ENCODE measurements at places on chromosomes 7 and 10.
A peak's percentile ranks its signal among the peaks of the same experiment; 100 is the strongest.

DNA sequence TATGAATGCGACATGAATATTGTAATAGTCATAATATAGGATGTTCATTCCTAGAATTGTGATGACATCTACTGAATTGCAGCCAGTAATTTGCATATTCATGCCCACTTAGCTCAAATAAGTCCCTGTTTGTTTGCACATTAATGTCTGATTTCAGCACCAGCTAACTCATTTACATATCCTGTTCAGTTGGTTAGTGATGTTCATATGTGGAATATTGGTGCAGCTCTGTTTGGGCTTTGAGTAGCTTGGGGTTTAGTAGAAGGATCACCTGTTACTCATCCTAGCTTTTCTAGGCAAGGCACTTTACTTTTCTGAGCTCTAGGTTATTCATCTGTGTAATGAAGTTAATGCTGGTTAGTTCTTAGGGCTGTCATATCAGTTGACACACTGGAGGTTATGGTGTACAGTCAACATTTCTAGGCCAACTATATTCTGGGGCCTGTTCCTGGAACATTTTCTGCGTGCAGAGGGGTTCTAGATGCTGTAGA is 238.4 kb downstream of the EXOC4 start:
- no peak for DNase-seq

GRCh38 chr10:123912871-123913270 is 21.3 kb upstream of the CPXM2 start:
- DNase-seq = no peak

DNA sequence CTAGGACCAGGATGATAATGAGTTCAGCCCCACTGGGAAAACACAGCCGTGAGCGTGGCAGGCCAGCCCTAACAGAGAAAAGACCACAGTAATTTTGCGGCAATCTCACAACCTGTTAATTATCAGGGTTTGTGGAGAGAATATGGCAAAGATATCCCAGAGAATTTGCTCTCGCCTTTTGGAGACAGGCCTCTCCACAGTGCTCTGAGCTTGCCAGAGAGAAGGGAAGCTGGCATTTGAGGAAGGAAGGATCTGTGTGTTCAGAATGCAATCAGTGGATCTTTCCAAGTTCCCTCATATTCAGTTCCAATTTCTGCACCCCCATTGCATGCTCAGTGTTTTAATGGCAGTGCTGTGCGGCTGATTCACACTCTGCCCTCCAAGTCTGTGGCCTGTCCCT is 60.2 kb downstream of the PLPP4 start:
- no peak for DNase-seq

- DNase-seq = no peak
Measured at GRCh38 chr10:104242545-104242944, 10.4 kb upstream of the CFAP43 start.

DNA sequence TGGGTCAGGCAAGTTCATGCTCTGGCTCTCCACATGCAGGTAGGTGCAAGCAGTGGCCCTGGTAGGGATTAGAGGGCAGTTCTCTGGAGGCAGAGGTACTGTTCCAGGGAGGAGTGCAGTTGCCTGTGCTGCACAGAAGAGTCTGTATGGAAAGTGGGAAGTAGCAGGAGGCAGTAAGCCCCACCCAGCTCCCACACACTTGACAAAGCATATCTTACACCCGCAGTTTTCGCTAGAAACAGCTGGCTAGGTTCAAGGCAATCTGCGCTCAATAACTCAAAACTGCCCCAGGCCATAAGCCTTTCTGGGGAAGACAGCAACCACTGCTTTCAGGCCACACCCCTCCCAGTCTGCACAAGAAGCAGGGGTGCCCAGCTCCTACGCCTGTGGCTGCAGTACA is 33.1 kb upstream of the ARMC3 start:
- no peak for DNase-seq

GRCh38 chr7:22793593-22794462 is 28.8 kb downstream of the TOMM7 start:
- DNase-seq = no peak

- DNase-seq = no peak
Measured at GRCh38 chr10:48330269-48330668, 23.8 kb downstream of the MAPK8 start.

GRCh38 chr7:129493555-129493954 is 8.8 kb upstream of the SMKR1 start:
- DNase-seq = no peak

GRCh38 chr7:17929647-17930395 is 10.5 kb downstream of the SNX13 start:
- no peak for DNase-seq

GRCh38 chr10:84224411-84225028 is 824 bp downstream of the LRIT2 start:
- DNase-seq = no peak

- DNase-seq = no peak
Measured at GRCh38 chr7:157559596-157560257, 222.9 kb downstream of the DNAJB6 start.

GRCh38 chr7:113179313-113179712 is 61.0 kb upstream of the SMIM30 start:
- DNase-seq = no peak

DNA sequence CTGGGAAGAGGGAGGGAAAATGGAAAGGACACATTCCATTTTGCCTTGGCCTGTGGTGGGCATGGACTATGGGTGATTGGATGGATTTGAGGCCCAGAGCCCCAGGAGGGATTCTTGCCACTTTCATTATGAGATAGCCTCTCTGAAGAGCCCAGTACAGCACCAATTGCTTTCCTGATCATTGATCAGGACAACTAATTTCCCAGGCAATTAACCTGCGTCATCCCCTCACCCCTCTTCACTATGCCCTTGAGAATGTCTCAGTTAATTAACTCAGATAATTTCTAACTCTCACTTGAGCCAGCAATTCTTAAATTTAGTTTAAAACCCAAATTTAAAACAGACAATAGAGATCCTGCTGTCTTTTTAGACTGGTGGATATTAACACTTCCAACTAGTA is 13.5 kb upstream of the PLEKHA1 start:
- no peak for DNase-seq

GRCh38 chr7:33531888-33532287 is 373.5 kb upstream of the BMPER start:
- DNase-seq = no peak

GRCh38 chr10:3192856-3193635 is 20.5 kb upstream of the PITRM1 start:
- peak; percentile 64 for DNase-seq

DNA sequence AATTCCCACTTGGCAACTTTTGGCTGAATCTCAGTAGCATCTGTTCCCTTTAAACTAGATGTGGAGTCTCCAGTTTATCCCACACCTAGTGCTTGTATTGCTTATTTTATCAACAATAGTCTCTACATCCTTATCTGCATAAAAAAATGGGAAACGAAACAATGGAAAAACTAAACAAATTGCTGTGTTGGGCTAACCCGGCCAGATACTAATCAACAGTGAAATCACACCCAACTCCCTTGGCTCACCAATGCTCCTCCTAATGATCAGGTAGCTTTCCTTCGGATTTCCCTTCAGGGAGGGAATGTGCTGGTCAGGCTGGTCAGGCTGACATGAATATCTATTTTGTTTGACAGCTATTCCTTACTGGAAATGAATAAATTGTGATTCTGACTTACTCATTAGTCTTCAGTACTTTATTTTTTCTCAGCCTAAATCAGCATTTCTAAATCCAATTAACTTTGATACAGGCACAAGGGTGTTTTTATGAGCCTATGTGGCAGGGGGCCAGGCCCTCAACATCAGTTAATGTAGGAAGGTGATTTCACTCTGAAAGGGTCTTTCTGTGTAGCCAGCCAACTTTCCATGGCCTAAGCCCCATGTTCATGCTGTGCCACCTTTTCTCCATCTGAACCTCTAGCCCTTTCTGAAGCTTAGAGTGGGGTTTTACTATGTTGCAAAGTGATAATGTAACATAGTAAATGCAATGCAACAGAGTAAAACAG is 170.5 kb upstream of the NPSR1 start:
- DNase-seq = no peak

GRCh38 chr7:12403287-12404181 is at the start of gene VWDE:
Gene VWDE (minus strand): TSS chr7:12403865. CDS start chr7:12403716, 149 bp downstream.
- peak; percentile 63 for DNase-seq

GRCh38 chr7:141511316-141511675 is 39.9 kb upstream of the AGK start:
- no peak for DNase-seq

DNA sequence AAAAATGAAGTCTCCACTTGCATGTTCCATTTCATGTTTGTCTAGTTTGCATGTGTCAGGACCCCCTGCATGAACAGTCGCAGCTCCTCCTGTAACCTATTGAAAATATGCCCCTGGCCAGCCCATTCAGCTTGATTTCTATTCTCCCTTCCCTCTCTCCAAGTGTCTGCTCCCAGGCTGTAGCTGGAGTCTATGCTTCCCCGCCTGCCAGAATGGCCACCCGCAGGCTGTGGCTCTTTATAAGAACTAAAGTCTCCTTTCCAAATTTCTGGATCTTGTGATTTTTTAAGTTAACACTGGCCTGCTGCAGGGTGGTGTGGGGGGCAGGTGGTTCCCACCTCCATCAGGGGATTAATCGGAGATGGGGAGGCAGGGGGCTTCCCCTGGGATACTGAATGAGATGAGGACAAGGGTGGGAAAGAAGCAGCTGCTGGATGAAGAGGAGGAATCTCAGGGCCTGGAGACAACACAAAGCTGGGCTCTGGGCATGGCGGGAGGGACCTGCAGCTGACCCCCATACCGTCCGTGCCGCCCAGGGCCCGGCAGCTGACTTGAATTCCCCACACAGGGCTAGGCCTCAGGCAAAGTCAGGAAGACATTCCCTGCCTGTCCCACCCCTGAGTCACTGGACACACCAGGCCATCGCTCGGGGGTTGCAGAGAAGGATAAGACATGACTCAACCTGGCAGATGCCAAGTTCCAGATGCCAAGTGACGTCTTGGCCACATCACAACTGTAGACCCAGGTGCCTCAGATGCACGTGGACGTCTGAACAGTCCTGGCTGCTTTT is 399.5 kb upstream of the FOXK1 start:
- DNase-seq = no peak

DNA sequence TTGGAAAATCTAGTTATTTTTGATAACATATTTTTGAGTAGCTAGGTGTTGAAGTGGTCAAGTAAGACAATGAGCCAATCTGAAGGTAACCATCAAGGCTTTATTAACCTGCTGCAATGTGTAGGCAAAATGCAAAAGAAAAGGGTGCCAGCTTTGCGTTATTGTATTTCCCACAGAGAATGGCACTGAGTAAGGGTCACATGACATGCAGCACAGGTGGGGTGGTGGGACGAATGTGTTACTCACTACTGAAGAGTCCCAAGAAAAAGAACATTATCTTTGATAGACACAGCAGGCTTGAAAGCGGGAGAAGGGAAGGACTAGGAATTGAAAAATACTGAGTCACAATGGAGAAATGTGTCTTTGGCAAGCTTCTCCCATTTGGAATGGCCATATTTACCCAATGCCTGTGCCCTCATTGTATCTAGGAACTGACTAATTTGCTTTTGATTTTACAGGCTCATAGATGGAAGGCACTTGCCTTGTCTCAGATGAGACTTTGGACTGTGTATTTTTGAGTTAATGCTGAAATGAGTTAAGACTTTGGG is 898.6 kb upstream of the POT1 start:
- no peak for DNase-seq

- no peak for DNase-seq
Measured at GRCh38 chr10:70970830-70971229, 82.5 kb upstream of the PCBD1 start.

Data from stimulated activated CD4-positive, alpha-beta T cell treated with anti-CD3 and anti-CD28 coated beads, Interleukin-2, amount 100 ng/mL, for 24 hours (primary cell).